GM12865 (cell line): ENCODE measurements at places on chromosomes 5 and 9.

GRCh38 chr9:93232388-93232960 is 48.5 kb downstream of the WNK2 start:
- no peak for DNase-seq

DNA sequence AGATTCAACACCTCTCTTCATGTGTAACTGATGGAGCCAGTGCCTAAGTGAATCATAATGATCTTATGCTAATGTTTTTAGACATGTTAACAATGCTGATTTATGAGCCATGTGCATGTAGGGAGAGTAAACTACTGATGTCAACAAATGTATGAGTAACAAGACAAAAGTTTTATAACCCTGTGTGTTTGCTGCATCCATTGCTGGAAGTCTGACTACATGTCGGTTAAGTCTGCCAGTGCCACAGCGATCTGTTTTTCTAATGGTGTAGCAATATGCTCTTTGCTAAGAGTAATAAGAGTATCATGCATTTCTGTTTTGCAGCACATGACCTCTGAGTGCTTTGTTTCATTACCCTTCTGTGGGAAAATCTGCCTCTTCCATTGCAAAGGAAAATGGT is 26.4 kb upstream of the TMOD1 start:
- DNase-seq, result no peak

DNA sequence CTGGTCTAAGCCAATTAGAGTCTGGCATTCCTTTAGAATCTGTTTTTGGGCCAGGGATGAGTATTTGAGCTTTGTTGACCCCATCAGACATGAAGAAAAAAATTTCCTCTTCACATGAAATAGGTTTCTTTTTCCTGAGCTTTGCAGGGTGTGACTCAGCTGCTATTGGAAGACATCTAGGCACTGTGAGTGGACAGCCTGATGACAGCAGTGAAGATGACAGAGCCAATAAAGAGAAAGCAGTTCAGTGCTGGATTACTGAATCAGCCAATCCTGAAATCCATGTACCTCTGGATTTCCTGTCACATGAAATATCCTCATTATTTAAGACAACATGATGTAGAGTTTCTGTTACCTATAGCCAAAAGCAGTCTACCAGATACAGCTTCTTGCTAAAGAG is 51.3 kb upstream of the GRIA1 start:
- DNase-seq, result no peak

DNA sequence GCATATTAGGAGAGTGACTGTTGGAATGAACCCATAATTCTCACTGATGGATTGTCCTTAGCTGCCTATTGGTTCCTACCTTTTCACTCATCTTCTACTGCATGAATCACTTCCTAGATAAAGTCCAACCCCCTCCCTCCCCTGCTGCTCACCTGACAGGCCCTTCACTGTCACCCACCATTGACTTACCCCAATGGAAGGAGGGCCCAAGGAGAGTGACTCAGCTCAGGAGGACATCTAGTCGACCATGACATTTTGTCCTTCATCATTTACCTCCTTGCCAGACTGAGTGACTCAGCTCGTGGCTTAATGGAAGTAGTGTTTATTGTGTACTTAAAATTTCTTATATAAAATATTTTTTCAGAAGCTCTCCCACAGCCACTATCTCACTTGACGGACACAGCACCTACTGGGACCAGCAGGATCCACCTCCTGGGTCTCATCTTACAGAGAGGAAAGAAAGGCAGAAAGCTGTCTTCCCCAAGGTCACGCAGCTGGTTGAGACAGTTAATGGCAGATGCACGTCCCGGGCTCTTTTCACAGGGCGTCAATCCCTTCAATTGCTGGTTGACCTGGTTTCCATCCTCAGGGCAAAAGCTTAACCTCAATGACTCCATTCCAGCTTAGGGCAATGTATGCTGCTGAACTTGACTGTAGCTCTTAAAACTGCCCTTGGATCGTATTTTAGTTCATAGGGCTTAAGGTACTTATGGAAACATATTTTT is 142.3 kb downstream of the MARCHF11 start:
- no peak for DNase-seq

GRCh38 chr9:87290241-87291052 is 207.2 kb upstream of the DAPK1 start:
- no peak for DNase-seq

DNA sequence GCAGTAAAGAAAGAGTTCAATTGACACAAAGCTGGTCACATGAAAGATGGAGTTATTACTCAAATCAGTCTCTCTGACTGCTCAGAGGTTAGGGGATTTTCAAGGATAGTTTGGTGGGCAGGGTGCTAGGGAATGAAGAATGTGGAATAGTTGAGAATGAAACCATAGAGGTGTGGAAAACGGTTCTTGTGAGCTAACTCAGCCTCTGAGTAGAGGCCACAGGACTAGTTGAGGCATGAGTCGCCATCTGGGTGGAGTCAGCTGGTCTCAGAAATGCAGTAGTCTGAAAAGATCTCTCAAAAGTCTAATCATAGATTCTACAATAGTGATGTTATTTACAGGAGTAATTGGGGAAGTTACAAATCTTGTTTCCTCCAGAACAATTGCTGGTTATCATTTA is 178.9 kb upstream of the SPEF2 start:
- peak; percentile 2 for DNase-seq

DNA sequence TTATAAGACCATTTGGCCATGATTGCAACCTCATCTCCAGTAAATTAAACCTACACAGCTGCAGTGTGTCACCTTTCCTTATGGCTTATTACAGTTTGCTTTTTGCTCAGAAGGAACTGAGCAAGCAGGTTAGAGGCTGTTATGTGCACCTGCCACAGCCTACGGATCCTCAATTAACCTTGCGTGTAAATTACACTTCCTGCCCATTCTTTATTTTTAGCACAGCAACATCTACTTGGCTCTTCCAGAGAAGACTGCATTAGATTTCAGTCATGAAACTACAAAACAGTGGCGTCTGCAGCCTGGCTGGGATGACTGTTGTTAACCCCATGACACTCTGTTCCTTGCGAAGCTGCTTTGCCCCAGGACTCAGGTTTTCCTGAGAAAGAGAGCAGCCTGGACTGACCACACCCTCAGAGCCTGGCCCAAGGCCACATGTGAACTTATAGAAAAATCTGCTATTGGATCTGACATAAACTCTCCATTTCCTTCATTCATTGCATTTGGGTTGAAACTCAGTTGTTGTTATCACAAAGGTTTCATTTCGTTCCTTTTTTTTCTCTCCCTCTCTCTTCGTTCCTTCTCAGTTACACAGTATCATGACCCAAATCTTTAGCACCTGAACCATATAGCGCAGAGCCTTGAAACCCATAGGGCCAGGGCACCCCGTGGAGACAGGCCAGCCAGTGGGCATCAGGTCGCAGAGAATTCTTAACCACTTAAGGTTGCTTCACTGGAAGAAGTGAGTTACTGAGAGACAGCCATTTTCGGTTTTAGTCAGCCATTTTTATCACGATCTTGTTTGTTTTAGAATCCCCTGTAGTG is 138.6 kb downstream of the PALM2AKAP2 start:
- DNase-seq, result peak; percentile 90

GRCh38 chr9:137160716-137161557 is 8.9 kb downstream of the LRRC26 start:
- no peak for DNase-seq

DNA sequence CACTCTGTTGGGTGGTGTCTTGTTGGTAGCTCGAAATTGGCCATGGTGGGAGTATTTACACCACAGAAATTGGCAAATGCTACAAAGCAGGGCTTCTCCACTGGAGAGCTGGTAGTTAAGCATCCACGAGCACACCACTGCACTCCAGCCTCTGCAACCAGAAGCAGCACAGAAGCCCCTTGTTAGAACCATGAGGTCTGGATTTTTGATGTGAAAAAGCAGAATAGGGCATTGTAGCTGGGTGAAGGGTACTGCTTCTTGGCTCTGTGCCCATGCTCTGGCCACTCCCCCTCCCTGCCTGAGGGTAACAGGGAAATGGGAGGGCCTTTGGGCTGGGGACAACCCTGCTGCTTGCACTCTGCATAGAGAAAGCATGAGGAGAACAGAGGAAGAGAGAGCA is 81.2 kb upstream of the UBTD2 start:
- DNase-seq, result peak; percentile 64

- no peak for DNase-seq
These were observed 306.2 kb downstream of the SEMA5A start for GRCh38 chr5:9239626-9240025.

DNA sequence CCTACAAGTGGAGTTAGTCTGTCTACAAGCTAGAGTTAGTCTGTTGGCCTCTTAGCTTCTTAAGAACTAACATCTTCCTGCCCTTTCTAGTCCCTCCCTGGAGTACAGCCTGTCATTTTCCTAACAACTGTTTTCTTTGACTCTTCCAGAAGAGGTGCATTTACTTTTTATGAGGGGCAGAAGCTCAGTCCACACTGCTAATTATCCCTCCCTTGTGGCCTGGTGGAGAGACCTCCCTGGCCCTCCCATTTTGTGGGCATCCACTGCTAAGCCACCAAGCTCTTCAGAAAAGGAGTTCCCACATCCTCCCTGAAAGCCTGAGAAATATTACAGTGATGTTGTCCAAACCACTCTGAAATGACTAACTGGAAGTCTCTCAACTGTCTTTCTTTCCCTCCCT is 8.0 kb downstream of the MAP1B start:
- DNase-seq, result no peak

GRCh38 chr9:33175649-33176325 is 8.7 kb upstream of the B4GALT1 start:
- no peak for DNase-seq

DNA sequence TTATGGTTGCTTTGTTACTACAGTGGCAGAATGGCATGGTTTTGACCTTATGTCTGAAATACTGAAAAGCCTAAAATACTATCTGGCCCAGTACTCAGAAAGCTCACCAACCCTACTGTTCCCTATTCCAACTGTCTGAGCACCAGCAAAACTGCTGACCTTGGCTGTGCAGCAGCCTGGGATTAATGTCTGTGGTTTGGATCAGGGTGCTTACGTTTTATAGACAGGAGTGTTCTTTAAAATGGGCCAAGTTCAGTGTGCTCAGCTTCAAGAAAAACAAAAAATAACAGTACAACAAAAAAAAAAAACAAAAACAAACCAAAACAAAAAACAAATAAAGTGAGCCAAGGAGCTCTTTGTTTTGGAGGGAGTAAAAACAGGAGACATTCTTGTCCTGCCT is 36.4 kb downstream of the SLC28A3 start:
- DNase-seq, result no peak

DNA sequence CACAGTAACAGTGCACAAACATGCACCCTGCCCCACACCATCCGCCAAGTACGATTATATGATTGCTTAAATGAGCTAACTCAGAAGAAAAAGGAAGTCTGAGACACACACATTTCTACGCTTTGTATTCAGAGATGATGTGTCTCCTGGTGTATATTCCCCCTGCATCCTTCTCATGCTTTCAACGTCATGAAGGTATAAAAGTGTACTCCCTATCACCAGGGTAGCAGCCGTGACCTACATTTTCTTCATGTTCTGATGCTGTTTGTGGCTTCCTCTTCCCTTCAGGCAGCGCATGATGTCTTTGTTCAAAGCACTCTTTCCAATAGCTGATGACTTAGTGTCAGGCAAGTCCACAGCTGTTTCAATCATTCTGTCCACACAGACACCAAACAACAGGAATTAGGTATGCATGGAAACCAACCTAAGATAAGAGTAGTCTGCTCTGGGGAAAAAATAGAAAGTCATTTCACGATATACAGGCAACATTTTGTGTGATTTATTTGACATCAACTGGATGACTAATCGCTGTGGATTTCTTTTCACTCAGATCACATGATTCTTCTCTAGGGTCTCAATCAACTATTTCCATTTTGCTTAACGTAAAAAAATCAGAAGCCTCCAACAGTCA is 269.4 kb upstream of the PTGER4 start:
- DNase-seq, result peak; percentile 10

DNA sequence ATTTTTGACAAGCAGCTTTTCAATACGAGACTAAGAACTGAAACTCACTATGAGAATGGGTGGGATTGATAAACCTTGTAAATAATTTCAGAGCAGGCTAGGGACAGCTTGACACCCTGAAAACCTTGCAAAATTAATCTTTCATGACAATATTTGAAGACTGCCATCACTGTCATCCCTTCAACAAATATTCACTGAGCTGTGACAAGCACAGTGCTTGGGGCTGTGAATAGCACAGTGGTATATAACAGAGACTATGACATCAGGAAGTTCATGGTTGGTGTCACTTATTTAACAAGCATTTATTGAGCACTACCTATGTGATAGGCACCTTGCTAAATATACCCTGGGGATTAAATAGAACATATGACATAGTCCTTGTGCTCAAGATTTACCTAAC is 741.0 kb upstream of the RIOK2 start:
- DNase-seq, result peak; percentile 23

DNA sequence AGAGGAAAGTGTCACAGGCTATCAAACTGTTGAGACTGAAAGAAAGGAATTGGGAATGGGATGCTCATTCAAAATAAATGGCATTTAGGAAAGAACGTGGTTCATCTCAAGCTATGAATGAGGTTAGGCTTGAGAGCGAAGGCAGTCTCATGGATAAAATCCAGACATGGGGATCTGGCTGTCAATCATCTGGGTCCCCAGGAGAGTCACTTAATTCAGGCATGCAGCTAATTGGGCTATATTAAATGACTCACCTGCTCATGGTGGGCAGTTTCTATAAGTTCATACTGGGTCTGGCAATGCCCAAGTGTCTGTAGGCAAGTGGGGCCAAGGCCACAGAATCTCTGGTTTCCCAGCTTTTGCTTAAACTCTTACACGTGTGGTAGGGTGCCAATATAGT is 286.5 kb upstream of the SEMA6A start:
- DNase-seq, result no peak

DNA sequence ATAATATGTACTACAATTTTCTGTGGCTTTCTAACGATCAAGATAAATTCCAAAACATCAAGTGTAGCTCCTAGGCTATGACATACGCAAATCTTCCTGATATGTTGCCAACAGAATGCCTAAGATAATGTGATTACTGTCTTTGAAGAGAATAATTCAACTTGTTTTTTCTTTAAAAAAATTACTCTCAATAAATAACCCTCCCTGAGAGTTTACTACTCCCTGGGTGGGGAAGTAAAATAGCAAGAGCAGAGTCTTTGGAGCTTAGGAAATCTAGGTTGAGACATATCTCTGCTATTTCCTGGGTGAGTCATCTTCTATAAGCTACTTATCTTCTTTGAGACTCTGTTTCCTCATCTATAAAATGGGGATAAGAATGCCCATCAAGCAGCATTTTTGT is 201.2 kb downstream of the ACTL7B start:
- no peak for DNase-seq

- DNase-seq, result no peak
These were observed 101.3 kb downstream of the SH3TC2 start for GRCh38 chr5:148961261-148962199.

GRCh38 chr9:89058906-89059305 is 67.6 kb downstream of the S1PR3 start:
- DNase-seq, result no peak
